ENCODE measurements at places on chromosomes 11 and 22.

DNA sequence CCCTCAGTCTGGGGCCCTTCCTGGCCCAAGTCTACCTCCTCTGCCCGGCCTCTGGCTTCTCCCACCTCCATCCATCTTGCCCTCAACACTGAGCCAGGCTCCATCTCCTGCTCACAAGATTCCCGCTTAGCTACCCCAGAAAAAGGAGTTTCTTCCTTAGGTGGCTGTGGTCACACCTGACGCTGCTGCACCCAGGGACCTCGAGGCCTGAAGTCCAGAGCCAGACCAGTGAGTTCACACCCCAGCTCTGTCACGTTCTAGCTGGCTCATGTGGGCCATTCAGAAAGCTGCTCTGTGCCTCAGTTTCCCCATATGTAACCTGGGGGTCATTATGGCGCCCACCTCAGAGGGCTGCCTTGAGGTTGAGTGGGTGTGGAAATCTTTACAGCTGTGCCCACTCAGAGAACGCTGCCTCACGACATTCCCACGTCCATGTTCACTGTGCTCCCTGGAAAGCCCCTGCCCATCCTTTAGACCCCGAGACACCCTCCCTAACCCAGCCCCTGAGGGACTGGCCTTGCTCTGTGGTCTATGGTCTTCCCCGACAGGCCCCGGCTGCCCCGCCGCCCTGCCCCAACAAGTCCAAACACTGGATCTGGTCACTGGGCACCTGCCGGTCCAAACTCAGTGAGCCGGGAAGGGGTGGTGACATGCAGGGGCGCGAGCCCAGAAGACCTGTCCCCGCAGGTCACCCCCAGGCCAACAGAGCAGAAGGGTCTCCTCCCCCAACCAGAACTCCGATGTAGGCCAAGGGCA lies 9.8 kb downstream of the PLXNB2 start:
- DNase-seq, result no peak

- DNase-seq, result no peak
Observed at GRCh38 chr11:86991341-86991740, 36.1 kb upstream of the FZD4 start.

GRCh38 chr11:56670984-56671383 lies 7.5 kb downstream of the OR5AR1 start:
- no peak for DNase-seq

DNA sequence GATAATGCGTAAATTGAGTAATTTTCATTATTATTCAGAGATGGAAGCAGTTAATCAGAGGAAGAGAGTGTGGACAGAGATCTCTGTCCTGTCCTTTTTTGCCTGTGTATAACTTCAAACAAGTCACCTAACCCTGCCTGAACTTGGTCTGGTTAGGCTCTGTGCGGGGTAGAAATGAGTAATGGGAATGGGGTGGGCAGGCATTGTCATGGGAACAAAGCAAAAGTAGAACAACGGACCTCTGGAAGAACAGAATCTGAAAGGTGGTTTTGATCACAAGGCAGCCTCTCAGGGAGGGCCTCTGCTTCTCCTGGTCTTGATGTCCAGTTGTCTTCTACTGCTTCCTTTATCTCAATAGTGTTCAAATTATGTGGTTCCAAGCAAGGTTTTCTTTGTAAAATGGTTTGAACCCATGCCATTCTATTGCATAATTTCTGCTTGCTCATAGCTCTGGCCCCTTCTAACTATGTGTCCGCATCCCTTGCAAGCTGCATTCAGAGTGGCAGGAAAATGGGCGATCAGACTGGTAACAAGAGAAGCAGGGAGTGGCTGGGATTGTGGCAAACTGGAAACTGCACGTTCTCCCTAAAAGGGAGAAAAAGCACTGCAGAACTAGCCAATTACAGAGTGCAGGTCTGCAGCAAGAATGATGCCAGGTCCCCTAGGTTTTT lies 76.1 kb downstream of the PRR5L start:
- DNase-seq, result no peak

DNA sequence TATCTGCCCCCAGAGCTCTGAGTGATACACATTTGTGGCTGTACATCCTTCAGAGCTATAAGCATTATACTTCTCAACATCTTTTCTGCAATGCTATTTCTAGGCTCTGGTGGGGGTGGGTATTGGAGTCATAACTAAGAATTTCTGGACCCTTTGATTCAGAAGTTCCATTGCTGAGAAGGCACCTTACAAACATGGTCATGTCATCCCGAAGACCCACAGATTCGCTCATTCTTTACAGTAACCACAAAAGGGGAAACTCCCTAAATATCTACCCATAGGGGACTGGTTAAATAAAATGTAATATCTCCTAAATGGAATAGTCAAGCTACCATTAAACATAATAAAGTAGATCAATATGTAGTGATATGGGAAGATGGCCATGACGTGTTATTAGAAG lies 98.8 kb downstream of the PRR5L start:
- DNase-seq, result no peak

- DNase-seq, result no peak
Observed at GRCh38 chr11:134476435-134477021, 64.5 kb upstream of the B3GAT1 start.

GRCh38 chr22:19290400-19291217 lies 910 bp downstream of the CLTCL1 start:
- DNase-seq, result peak; percentile 26

DNA sequence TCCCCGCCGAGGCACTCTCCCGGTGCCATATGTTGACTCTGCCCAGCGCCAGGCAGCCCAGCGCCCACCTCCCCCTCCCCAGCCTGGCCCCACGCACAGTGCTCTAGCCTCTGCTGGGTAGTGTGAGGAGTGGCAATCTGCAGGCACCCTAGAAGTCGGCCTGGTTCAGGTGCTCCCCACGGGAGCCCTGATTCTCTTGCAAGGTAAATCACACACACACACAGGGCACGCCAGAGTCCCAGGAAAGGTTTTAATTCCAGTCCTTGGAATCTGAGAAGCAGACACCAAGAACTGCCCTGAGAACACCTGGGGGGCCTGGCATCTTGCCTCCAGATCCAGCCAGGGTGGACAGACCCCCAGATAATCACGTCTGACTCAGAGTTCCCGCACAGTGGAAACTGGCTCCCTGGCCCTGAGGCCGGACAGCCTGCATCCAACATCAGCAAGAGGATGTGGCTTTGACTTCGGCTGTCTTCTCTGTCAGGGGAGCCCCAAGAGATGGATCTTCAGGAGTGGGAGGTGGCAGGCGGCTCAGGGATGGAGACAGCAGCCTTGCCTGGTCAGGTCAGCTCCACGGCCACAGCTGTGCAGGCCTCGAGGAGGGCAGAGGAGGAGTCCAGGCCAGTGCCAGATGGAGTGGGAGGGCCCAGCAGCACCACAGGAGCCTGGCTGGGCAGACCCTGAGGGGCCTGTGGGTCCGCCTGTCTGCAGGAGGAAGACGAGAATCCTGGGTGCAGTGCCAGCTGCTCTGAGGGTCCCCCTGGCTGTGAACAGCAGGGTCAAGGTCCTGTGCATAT lies 1.1 kb upstream of the RIN1 start:
- no peak for DNase-seq

DNA sequence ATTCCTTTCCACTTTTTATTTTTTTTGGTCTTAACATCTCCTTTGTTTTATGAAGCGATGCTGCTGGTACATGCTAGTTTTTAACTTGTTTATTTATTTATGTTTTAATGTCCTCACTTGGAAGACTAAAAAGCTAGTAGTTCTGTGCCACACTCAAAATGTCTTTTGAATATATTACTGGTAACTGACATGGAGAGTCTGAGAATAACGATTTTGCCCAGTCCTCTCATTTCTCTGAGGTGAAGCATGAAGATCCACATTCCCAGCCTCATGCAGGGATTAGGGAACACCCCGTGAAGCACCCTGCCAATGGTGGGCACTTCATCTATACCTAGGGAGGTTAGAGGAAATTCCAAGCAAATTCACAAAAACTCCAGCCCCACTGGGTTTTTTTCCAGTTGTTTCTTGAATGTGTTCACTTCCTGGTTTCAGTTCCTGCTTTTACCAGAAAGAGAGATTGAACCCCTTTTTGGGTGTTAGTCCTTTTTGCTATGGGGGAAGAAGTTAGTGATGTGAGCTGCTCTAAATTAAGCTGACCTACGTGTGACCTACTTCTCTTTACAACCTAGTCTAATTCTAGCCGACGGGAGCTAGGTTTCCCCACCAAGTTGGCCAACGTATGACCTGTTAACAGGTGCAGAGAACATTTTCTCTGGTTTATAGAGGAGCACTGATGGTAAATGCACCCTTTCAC lies 106.1 kb downstream of the SLC1A2 start:
- peak; percentile 77 for DNase-seq

GRCh38 chr11:77253690-77254089 lies 47.8 kb downstream of the GDPD4 start:
- no peak for DNase-seq

DNA sequence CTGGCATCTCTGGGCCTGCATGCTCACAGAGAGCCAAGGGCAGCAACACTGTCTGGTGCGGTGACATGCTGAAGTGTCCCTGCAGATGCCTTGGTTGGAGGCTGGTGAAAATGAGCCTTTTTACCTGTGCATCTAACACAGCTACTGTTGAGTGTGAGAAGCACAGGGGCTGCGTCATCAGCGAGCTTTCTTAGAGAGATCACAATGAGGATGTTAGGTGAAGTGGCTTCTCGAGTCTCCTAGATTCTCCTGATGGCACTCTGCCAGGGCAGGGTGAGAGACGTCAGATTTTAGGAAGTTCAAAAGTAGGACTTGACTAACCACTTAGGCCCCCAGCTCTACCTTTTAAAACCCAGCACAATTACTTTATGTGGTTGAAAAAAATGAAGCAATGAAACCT lies 3.6 kb upstream of the SLC15A3 start:
- no peak for DNase-seq

DNA sequence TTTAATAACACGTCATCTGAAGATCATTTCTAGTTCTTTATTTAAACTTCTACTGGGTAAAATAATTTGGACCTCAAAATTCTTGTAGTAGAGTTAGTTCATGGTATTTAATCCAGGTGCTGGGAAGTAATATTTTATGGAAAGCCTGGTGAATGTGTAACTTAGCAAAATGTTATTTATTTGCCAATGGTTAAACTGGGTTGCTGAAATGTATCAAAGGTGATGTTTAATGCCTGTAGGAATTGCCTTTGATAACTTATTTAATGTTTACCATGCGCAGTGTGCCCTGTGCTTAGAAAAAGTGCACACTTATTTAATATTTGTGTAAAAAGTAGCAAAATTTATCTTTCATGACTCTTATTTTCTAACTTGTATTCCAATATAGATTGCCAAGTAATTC lies 11.2 kb downstream of the OR5M11 start:
- no peak for DNase-seq

- no peak for DNase-seq
Observed at GRCh38 chr11:62140304-62141110, 16.7 kb downstream of the INCENP start.

- no peak for DNase-seq
Observed at GRCh38 chr11:18617688-18618341, 16.3 kb downstream of the SPTY2D1 start.

- no peak for DNase-seq
Observed at GRCh38 chr22:35071784-35072183, 5.8 kb downstream of the ISX start.

DNA sequence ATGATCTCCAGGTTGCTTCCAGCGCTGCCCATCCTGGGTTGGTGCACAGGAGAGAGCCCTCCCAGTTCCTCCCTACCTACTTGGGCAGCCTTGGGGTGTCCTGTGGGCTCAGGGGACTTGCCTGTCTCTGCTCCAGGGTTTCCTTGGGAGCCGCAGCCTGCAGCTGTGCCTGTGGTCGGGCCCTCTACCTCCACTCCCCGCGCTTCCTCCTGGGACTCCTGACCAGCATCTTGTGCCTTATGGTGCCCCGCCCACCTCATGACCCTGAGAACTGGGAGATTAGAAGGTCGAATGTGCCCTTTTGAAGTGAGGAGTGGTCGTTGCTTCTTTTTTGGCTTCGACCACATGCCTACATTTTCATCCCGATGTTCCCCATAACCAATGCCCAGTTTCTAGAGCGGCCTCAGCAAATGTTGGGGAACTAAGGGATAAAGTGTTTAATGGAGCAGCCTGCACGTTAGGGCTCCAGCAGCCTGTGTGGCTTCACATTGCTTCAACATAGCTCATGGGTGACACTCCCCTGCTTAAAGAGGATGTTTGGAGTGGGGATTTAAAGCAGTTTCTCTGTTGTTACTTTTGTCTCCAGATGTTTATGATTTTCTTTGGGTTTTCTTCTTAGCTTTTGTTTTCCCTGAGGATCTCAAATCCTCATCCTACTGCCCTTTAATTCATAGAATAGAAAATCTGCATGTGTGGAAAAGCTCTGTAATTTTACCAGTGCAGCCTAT lies 248.8 kb downstream of the TBC1D22A start:
- no peak for DNase-seq

DNA sequence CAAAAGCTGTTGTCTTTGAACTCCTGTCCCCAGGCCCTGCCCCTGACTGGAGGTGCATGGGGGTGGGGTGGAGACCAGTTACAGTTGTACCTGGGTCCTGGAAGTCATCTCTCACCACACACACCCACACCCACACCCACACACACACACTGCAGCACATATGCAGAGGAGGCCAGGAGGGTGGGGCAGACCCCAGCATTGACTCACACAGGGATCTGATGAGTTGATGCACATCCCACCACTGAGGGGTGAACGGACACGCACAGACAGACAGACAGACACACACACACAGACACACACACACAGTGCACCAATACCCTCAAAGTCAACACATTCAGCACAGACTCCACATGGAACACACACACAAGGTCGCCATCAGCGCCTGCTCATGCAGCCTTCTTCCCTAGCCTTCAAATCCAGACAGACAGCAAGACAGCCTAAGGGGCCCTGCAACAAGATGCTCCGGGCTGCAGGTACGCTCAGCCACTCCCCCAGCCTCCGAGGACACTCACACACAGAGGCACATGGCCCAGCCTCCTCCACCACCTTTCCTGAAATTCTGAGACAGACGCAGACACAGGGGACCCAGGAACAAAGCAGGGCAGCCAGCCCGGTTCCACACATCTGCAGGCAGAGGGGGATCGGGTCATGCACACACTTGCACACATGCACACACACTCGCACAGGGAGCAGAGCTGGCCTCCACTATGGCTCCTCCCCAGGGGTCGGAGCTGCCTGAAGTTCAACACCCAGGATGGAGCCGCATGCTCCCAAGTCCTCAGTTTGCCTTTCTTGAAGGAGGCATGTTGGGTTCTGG lies 26.5 kb downstream of the SYT7 start:
- DNase-seq, result no peak

DNA sequence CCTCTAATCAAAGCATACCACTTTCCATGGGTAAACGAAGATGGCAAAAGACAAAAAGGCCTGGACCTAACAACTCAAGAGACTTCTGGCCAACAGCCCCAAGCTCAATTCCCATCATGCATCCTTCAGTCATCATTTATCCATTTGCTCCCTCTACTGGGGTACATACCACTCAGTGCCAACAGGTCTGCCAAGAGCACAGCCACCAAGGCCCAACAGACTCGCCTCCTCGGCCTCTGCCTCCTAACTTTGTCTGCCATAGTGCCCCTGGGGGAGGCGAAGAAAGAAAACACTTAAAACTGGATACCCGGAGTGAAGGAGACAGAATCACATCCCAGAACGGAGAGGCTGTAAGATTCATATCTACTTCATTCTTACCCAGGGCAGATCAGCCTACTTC lies 1.1 kb downstream of the HYOU1 start:
- DNase-seq, result no peak

- DNase-seq, result no peak
Observed at GRCh38 chr11:132714859-132715440, 817.4 kb downstream of the OPCML start.

Data from naive B cell (primary cell).